ENCODE measurements at places on chromosomes 4 and X. TPM values are rescaled to one million over a fixed set of nuclear protein-coding genes. Genes with fewer than 3 reads are reported as not detected.

NAT8L gene
- total RNA-seq = 7.3 TPM

MAGEH1 gene
- total RNA-seq = 16.6 TPM

NFXL1 gene
- total RNA-seq = 15.0 TPM

HAUS3 gene
- 19.3 TPM for total RNA-seq

NHS gene
- 6.8 TPM for total RNA-seq

CYLC1 gene
- total RNA-seq = not detected

UFSP2 gene
- total RNA-seq = 25.7 TPM

POF1B gene
- 0.07 TPM for total RNA-seq

NMU gene
- total RNA-seq = not detected

MAGED4 gene
- not detected for total RNA-seq

PCDH7 gene
- not detected for total RNA-seq

CASP3 gene
- total RNA-seq = 84.8 TPM

KLHL8 gene
- total RNA-seq = 17.1 TPM

CACNA1F gene
- 0.07 TPM for total RNA-seq

CT45A2 gene
- total RNA-seq = not detected

KLHL4 gene
- total RNA-seq = not detected

SSX2 gene
- not detected for total RNA-seq

ACE2 gene
- total RNA-seq = not detected

SYP gene
- 5.3 TPM for total RNA-seq

PQBP1 gene
- total RNA-seq = 114 TPM

CCDC110 gene
- not detected for total RNA-seq

TMEM31 gene
- total RNA-seq = not detected

UGT2B15 gene
- total RNA-seq = not detected

ENOPH1 gene
- total RNA-seq = 68.0 TPM

KIT gene
- total RNA-seq = 0.12 TPM

CCKAR gene
- total RNA-seq = not detected

FGB gene
- total RNA-seq = not detected

Measured in activated CD4-positive, alpha-beta T cell treated with anti-CD3 and anti-CD28 coated beads, Interleukin-2, amount 10 ng/mL, durations not matched to agents 24 days and 14 days (primary cell).